ENCODE measurements at places on chromosomes 16 and 17.

DNA sequence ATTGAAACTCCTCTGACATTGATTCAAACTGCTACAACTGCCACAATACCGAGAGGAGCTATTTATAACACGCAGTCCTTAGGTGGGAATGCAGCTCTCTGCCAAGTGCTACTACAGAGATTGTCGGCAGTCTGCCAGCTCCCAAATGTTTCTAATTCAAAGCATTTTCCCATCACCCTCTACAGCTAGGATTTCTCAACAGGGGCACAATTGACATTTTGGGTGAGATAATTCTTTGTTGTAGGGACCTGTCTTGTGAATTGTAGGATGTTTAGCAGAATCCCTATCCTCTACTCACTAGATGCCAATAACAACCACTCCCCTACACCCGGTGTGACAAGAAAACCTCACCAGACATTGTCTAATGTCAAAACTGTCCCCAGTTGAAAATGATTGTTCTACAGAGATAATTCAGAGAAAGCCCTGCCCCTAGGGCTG is 7.8 kb upstream of the N4BP1 start:
- peak; percentile 45 for DNase-seq

DNA sequence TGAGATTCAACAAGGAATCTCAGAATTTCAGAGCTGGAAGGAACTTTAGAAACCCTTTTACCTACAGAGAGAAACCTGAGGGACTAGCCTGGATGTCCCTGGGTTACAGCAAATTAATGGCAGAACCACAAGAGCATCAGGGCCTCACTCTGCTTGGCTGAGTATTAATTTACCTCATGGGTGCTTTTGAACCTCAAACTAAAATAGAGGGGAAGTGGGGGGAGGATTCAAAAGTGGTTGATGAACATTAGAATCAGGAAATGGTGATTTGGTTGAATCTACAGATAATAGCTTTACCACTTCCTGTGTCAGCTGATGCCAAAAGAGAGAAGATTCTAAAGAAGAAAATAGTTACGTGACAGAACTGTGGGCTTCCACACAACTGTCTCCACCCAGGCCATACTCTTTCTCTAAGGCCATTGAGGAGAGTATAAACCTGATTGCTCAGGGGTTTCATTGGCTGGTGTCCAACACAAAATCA is 11.3 kb upstream of the SKAP1 start:
- DNase-seq = no peak

- peak; percentile 80 for DNase-seq
Measured at GRCh38 chr17:49146620-49147306, 14.2 kb downstream of the B4GALNT2 start.

GRCh38 chr17:50048146-50048720 is 7.7 kb upstream of the ITGA3 start:
- no peak for DNase-seq

DNA sequence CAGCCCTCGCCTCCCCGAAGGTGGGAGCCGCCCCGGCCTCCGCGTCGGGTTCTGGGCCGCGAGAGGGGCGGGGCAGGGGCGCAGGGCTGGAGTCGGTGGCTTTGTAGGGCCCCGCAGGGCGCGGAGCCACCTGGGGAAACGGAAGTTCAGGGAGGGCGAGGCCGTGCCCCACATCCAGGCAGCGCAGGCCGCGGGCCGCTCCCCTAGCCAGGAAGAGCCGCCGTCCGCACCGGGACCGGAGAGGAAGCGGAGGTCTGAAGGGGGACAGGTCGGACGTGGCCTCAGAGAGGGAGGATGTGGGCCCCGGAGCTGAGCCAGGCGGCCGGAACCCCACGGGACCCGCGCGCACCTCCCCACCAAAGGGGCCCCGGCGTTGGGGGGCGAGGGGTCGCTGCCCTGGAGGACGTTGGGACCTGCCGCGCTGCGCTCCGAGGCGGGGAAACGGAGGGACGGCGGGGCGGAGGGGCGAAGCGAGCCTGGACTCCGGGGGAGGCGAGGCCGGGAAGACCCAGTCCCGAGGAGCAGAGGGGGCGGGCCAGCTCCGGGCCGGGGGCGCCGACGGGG is 482 bp upstream of the SLC16A3 start:
- no peak for DNase-seq

GRCh38 chr17:61458421-61459141 is 6.4 kb downstream of the TBX4 start:
- DNase-seq = no peak

DNA sequence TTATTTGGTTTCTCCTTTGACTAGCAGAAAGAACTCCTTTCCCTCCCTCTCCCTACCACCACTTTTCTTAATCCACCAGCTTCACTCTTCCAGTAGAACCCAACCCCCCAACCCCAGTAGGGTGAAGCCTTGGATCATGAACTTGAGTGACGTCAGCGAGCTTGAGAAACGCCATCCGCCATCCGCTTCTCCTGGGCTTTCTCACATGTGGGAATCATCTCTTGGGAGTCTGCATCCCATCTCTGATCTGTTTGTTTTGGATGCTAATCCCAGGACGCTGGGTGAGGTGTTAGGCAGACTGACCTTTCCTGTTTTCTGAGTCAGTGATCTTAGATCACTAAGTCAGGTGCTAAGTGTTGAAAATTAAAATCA is 16.0 kb upstream of the SOX9 start:
- DNase-seq = no peak

DNA sequence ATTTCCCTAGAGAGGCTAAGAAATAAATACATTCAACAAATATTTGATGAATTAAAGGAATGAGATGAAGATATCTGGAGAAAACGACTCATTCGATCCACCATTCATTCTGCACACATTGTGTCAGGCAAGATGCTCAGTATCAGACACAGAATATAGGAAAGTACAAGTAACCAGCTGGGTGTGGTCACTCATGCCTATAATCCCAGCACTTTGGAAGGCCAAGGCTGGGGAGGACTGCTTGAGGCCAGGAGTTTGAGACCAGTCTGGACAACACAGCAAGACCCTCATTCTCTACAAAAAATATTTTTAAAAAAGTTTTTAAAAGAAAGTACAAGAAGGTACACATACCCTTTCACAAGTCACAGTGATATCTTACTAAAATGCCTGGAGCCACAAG is 42.3 kb downstream of the CRLF3 start:
- DNase-seq = no peak

GRCh38 chr17:7478276-7479212 is 887 bp downstream of the ZBTB4 start:
- DNase-seq = no peak

DNA sequence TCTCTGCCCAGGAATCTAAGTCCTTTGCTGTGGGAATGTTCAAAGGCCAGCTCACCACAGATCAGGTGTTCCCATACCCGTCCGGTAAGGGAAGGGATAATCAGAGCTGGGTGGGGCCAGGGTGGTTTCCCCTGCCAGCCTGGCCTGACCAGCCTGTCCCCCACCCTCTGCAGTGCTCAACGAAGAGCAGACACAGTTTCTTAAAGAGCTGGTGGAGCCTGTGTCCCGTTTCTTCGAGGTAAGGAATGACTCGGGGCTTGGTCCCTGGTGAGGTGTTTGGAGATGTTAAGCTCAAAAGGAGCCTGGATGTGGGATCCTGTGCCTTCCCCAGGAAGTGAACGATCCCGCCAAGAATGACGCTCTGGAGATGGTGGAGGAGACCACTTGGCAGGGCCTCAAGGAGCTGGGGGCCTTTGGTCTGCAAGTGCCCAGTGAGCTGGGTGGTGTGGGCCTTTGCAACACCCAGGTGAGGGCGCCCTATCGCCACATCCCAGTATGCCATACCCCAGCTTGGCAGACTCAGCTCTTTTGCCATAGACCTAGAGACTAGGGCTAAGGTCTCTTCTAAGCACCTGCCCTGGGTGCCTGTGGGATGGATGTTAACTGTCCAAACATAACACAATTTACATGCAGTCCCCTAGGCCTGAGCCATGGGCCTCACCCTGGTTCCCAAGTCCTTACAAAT is 997 bp downstream of the ACADVL start:
- no peak for DNase-seq

DNA sequence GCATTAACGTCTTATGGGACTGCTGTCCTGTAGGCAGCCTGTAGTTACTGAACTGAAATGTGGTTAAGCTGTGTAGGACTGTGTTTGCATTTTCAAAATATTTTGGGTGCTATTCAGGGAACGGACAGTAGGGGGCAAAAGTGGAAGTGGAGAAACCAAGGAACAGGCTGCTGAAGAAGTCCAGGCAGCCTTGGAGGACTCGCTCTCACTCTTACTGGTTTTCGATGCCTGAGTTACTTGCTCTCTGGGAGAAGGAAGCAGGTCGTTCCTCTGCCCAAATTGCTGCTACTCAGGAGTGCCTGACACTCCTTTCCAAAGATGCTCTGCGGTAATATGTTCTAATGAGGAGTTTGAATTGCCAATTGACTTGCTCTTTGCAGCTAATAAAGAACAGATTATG is 64.5 kb upstream of the RBFOX1 start:
- DNase-seq = no peak

- no peak for DNase-seq
Measured at GRCh38 chr17:48563867-48564187, 14.3 kb downstream of the HOXB4 start.

- DNase-seq = no peak
Measured at GRCh38 chr17:78342449-78343186, 17.3 kb downstream of the SOCS3 start.

GRCh38 chr17:38619937-38620550 is 14.3 kb upstream of the SRCIN1 start:
- DNase-seq = no peak

DNA sequence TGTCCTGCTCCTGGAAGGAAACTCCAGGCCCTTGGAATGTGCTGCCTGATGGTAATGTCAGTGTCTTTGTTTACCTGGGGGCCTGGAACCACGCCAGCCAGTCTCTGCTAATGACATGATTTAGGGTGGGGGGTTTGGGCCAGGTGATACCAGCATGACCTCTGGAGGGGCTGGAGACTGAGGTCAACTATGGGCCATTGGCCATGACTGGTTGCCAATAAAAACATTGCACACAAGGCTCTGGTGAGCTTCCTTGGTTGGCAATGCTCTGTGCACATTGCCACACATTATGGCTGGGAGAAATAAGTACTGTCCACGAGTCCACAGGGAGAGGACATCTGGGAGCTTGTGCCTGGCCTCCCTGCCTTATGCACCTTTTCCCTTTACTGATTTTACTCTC is 52.5 kb downstream of the LITAF start:
- no peak for DNase-seq

GRCh38 chr17:34481779-34482178 is 97.6 kb upstream of the TMEM132E start:
- DNase-seq = no peak

DNA sequence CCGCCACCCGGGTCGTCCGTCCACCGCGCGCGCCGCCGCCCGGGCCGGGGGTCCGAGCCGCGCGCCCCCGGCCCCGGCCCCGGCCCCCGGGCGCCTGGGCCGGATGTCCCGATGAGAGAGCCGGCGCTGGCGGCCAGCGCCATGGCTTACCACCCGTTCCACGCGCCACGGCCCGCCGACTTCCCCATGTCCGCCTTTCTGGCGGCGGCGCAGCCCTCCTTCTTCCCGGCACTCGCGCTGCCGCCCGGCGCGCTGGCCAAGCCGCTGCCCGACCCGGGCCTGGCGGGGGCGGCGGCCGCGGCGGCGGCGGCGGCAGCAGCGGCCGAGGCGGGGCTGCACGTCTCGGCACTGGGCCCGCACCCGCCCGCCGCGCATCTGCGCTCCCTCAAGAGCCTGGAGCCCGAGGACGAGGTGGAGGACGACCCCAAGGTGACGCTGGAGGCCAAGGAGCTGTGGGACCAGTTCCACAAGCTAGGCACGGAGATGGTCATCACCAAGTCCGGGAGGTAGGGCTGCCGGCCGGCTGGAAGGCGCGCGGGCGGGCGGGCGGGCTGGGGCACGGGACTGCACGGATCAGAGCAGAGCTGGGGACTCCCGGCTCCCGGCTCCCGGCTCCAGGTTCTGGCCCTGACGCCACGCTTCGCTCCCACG is 548 bp downstream of the TBX2 start:
- DNase-seq = no peak

- DNase-seq = no peak
Measured at GRCh38 chr17:57948555-57949420, 6.4 kb downstream of the CUEDC1 start.

- DNase-seq = no peak
Measured at GRCh38 chr16:15051387-15051951, 4.4 kb downstream of the NTAN1 start.

- DNase-seq = no peak
Measured at GRCh38 chr16:12518241-12519175, 285.2 kb downstream of the CPPED1 start.

GRCh38 chr17:48067245-48067644 is 19.1 kb downstream of the NFE2L1 start:
- no peak for DNase-seq

GRCh38 chr16:2744711-2745110 is 7.7 kb upstream of the SRRM2 start:
- no peak for DNase-seq

DNA sequence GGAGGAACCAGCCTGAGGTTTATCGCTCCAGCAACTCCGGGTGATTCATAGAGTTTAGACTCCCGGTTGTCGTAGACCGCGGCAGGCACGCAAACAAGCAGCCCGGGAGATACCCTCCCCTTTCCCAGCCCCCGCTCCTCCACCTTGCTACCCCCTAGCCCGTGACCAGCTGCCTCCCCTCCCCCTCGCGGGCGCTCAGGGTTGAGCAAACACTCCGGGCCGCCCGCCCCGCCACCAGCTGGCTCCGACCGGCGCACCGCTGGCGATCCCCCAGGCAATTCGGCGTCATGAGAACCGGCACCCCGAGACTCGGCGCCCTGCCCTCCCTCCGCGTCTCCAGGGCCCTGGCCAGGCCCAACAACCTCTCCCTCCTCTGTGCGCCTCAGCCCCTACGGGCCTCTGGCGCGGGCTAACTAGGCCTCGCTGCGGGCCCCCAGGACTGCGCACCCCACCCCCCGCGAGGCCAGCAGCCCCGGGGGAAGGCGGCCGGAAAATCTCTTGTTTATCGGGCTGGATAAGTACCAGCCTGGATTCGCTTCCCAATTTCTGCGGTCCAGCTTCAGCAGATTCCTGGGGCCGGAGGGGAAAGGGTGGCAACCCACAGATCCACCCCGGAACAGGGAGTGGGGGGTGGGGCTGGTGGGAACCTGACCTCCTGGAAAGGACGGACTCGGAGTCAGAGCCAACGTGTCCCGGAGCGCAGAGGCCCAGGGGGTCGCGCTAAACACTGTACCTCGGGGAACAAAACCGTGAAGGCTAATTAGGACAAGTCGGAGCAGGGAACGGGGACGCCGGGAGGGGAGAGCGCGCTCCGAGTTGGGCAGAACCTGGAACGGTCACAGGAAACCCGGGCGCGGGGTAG is 951 bp upstream of the GPRC5C start:
- DNase-seq = peak; percentile 31

- DNase-seq = no peak
Measured at GRCh38 chr17:73552300-73553048, 91.8 kb downstream of the SDK2 start.
